Fibroblast of skin of right biceps (primary cell): ENCODE measurements at places on chromosomes 4 and X.

DNA sequence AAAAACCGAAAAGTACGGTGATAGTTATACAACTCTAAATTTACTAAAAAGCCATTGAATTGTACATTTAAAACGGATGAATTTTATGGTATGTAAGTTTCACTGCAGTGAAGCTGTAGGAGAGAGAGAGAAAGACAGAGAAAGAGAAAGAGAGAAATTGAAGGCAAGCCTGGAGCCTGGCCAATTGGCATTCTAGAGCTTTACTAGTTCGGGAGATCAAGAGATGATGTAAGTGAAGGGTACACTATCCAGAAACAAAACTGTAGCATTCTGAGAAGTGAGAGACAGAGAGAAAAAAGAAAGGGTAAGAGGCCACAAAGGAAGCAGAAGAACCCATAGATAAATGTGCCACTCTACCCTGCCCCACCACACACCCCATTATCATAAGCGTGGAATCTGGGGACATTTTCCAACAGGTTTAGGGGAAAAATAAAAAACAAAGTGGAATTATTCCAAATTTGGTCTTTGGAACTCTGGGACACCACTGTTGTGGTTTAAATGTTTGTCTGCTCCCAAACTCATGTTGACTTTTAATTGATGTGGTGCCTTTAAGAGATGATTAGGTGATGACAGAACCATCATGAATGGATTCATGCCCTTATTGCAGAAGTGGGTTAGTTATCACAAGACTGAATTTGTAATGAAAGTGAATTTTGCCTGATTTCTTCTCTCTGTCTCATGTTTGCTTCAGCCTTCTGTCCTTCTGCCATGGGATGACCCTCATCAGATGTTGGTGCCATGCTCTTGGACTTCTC, 123.0 kb upstream of the PLS3 start:
- DNase-seq: no peak

- peak; percentile 34 for DNase-seq
Observed at GRCh38 chr4:141124224-141124623, 9.0 kb downstream of the RNF150 start.

DNA sequence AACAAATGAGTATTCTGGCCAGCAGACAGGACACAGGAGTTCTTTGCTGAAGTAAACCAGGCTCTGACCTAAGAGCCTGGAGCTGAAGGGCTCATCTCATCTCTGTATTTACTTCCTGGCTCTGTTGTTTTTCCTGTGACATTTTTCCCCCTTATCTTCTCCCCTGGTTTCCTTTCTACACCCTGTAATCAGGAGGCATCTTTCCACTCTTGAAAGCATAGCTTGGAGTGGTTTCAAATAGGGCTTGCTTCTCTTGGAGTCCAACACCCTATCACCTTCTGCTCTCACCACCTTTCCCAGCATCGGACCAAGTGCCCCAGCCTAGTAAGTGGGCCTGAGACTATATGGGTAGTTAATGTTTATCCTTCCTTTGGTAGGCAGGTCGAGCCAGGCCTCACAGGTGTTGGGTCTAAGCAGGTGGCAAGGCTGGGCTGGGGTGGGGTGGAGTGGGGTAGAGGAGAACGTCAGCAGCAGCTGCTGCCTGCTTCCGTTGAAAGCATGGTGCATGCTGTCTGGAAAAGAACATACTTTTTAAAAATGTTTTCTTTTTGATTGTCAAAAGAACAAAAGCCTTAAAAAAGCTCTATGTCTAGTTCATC, 1.2 kb downstream of the DRP2 start:
- DNase-seq: no peak

GRCh38 chr4:10085386-10085785, 31.2 kb downstream of the WDR1 start:
- DNase-seq: no peak

DNA sequence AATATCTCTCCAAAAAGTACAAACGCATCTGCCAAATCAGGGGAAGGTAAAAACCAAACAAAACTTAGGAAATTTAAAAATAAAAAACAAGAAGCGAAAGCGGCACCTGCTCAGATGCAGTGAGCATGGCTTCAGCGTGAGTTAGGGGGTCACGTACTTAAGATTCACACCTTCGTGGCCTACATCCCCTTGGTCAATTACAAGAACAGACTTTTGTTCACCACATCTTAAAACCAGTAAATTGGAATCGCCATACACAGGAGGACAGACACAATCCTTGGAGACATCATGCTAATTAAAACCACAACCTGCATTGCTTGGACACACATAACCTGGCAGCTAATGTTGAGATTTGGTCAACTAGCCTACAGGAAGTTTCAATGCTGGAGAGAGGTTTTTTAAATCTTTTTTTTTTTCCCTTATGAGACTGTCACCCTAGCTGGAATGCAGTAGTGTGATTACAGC, 12.5 kb upstream of the SEL1L3 start:
- no peak for DNase-seq

- DNase-seq: peak; percentile 94
Observed at GRCh38 chr4:169117591-169118081, 107.6 kb upstream of the CBR4 start.

DNA sequence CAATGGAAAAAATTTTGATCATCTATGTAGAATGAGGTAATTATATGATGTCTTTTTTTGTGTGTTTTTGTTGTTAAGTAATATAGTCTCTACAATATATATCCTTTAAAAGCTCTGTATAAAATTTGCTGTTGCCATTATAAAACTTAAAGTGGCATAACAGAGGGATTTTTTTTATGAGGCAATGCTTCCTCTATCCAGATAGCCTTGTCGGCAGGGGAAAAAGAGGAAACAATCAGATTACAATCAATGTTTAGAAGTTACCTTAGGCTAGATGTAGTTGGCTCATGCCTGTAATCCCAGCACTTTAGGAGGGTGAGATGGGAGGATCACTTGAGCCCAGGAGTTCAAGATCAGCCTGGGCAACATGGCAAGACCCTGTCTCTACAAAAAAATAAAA, 86.8 kb downstream of the DIAPH2 start:
- no peak for DNase-seq

GRCh38 chr4:158033416-158034120, 139.3 kb downstream of the GASK1B start:
- peak; percentile 27 for DNase-seq

GRCh38 chr4:127756906-127757305, 25.2 kb upstream of the HSPA4L start:
- DNase-seq: no peak

DNA sequence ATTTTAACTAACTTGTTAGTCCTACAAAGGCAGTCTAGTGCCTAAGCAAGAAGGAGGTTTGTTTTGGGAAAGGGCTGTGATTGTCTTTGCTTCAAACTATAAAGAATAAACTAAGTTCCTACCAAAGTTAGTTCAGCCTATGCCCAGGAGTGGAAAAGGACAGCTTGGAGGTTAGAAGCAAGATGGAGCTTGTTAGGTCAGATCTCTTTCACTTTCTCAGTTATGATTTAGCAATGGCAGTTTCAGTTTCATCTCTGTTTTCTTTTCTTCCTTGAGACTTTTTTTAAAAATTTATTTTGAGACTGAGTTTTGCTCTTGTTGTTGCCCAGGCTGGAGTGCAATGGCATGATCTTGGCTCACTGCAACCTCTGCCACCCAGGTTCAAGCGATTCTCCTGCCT, 82.9 kb upstream of the NLGN4X start:
- no peak for DNase-seq

DNA sequence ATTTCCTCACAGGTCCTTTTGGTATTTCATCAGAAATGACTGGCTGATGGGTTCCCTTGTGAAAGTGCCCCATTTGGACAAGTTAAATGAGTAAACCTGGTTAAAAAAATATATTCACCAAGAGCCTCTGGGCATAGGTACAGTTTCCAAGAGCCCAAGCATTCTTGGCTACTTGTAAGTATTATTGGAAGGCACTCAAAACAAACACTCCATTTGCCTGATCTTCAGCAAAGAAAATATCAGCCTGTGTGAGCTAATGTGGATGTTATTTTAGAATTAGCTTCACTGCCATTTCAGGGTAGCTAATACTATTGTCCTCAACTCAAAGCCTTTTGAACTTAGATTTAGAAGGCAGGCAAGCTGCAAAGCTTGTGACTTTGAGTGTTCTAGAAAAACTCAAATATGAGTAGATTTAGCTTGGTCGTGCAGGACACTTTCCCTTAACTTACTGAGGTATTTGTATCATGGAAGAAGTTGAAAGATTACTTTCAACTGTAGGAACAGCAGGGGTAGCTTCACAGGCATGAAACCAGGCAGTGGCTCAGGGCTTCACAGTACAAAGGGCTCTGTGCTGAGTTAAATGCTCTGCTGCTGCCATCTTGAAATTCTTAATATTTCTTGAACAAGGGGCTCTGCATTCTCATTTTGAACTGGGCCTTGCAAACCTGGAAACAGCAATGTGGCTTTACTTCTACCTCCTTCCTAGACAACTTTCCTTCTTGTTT, 177.2 kb downstream of the AMELX start:
- DNase-seq: peak; percentile 80

- peak; percentile 31 for DNase-seq
Observed at GRCh38 chr4:26753617-26754016, 107.0 kb upstream of the STIM2 start.

DNA sequence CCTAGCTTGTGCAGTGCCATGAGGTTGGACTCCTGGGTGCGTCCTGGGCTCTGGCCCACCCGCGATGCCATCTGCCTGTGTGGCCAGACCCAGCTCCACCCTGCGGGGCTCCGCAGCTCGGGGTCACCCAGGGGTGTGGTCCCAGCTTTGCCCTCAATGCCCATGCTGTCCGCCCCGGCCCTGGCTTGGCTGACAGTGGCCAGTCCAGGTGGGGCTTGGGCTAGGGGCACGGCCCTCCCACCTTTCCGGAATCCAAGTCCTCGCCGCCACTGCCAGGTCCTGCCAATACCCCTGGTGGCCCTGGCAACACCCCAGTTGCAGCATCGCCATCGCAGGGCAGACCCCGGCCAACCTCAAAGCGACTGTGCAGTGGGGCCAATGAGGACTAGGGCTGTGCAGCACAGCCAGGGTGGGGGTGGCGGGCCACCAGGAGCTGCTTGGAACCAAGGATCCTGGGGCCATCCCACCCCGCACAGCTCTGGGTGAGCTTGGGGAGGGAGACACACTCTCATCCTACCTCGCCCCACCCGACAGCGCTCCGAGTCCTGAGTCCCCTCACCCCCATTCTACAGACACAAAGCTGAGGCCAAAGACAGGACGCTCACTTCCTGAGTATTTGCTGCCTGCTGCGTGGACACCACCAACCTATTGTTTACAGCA, 80.9 kb downstream of the ZNF718 start:
- no peak for DNase-seq

DNA sequence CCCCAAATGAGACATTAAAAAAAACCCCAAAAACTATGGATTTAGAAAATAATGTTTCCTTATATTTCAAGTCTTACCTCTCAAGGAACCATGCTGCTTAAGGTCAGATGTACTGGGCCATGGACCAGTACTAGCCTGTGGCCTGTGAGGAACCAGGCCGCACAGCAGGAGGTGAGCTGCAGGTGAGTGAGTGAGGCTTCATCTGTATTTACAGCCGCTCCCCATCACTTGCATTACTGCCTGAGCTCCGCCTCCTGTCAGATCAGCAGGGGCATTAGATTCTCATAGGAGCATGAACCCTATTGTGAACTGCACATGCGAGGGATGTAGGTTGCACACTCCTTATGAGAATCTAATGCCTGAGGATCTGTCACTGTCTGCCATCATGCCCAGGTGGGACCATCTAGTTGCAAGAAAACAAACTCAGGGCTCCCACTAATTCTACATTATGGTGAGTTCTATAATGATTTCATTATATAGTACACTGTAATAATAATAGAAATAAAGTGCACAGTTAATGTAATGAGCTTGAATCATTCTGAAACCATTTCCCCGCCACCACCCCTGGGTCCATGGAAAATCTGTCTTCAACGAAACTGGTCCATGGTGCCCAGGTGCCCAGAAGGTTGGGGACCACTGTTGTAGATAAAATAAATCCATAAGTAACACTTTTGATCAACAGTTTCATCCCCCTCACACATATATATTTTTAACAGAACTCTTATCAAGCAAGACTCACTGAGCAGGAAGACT, 105.3 kb upstream of the CBR4 start:
- DNase-seq: no peak

- no peak for DNase-seq
Observed at GRCh38 chrX:39904816-39905537, 192.8 kb downstream of the BCOR start.

DNA sequence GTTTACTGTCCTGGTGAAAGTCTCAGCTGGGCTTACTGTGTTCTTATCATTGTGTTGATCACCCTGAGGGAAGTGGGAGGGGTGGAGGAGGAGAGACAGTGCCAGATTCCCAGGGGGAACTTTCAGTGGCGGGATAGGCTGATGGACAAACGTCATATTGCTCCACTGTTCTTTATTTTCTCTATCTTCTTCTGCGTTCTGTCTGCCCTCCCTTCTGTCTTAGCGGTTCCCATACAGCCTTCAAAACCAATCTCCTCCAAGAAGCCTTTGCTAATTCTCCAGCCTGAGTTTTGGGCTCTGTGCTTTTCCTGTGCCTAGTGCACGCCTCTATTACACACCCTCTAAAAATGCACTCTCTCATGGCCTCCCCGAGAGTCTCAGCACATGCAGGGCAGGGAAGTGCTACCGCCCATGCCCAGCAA, 448.7 kb upstream of the FAT1 start:
- DNase-seq: no peak

DNA sequence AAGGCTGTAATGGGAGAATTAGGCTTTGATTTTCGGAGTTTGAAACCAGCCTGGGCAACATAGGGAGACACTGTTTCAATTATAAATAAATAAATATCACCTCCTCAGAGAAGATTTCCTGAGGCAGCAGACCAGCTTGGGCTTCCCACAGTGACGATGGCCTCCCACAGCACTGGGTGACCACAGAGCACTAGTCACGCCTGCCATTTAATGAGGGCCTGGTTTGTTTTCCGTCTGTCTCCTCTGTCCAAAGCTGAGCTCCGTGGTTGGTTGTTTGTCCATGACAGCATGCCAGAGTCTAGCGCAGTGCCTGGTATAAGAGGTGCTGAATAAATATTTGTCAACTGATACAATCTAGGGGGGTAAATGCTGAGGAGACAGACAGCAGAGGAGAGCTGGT, 10.4 kb upstream of the PDGFRA start:
- DNase-seq: no peak
